ENCODE measurements at places on chromosomes 16 and 17.
A peak's percentile ranks its signal among the peaks of the same experiment; 100 is the strongest.

DNA sequence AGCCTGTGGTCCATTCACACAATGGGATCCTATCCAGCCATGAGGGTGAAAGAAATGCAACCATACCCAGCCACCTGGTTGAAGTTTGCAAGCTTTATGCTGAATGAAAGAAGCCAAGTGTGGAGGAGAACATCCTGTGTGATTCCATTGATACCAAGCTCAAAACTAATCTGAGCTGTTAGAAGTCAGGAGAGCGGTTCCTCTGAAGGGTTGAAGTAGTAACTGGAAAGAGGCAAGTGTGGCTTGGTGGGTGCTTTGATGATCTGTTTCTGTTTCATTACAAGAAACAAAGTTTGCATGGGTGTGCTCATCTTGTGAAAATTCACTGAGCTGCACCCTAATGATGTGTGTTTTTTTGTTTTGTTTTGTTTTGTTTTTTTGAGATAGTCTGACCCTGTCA lies 99.4 kb downstream of the SALL1 start:
- no peak for DNase-seq

DNA sequence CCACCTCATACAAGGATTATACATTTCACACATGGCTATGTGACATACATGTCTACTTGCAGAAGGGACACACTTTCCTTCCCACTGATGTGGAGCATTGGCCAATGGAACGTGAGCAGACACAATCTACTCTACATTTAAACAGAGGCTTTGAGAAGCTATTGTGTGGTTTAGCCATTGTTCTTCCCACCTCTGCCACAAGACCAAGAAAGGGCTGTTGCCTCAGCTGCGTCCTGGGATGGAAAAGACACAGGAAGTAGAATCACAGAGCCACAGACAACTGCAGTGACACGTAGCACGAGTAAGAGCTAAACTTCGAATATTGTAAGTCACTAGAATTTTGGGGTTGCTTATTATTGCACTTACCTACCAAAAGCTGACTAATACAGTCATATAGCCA lies 33.3 kb downstream of the PRKCB start:
- no peak for DNase-seq

DNA sequence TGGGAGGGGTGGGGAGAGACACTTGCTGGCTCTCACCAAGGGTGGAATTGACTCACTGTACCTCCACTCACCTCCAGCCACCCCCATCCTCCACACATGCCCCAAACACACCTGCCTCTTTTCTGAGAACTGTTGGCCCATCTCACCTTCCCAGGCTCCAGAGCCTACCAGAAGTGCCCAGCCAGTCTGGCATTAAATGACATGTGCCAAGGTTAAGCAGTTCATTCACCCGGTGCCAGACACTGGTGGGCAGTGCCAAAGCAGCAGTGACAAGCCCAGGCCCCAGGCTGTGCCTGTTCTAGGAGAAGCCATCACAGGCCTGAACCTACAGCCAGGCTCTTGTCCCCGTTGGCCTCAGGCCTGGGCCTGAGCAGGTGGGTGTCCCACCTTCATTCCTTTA lies 11.2 kb downstream of the MVP start:
- no peak for DNase-seq

GRCh38 chr17:2435862-2436261 lies 35.0 kb upstream of the MNT start:
- DNase-seq: no peak

- no peak for DNase-seq
Observed at GRCh38 chr17:44309472-44309871, 1.1 kb downstream of the RUNDC3A start.

DNA sequence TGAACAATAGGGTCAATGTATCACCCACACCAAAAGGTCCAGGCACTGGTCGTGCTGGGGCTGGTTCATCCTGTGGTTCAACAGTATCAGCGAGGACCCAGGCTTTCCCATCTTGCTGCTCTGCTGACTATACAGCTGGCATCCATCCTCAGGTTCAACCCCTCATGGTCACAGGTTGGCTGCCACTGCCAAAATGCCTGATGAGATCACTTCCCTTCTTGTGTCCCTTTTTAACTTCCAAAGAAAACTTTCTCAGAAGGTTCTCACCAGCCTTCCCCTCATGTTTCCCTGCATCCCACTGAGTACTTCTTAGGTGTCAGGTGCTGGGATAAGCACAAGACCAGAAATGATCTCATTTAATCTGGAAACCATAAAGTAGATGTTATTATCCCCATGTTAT lies 25.7 kb downstream of the CLEC16A start:
- DNase-seq: no peak

DNA sequence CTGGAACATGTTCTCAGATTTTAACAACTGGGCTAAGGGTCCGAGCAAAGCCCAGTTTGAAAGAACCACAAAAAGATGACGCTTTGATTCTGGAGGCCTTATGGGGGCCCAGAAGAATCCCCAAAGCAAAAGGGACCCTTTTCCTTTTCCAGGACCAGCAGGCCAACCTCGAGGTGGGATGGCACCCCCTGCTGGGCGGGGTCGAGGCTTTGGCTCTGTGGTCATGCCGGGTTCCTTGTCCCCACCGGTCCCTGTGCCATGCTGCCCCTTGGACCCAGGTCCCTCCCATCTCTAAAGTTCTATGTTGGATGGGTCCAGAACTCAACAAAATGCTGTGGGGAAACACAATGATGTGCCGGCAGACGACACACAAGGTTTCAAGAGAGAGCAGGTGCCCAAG lies 30.9 kb downstream of the TMEM204 start:
- no peak for DNase-seq

- DNase-seq: no peak
Observed at GRCh38 chr17:32158870-32159585, 16.7 kb downstream of the RHOT1 start.

DNA sequence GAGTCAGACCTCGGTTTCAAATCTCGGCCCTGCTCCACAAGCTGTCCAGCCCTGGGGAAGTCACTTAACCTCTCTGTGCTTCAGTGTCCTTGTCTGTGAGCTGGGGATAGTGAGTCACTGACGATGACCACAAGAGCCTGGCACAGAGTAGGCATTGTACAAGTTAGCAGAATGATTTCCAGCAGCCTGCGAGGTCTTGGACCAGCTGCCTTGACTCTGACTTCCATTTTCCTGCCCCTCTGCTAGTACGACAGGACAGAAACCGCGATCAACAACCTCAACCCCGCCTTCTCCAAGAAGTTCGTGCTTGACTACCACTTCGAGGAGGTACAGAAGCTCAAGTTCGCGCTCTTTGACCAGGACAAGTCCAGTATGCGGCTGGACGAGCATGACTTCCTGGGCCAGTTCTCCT lies 20.7 kb downstream of the CPNE2 start:
- no peak for DNase-seq

DNA sequence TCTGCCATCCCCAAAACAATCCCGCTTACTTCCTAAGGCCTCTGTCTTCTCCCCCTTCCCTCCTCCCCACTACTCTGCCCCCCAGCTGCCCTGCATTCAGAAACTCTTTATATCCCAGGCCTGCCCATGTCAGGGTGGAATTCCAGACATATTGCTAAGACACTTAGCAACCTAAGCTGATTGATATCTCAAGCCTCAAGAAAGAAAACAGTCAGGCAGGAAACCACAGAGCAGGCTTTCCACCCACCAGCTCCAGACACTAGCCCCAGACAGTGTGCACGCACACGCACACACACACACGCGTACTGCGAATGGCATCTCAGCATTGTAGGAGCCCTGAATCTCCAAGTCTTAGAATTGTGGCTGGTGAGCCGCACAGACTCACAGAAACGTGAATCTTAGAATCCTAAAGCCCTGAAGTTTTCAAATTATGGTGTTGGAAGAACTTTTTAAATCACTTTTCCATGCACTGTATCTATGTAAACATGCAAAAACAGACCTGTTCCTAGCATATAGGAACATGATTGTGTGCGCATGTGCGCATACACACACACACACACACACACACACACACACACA lies 8.8 kb upstream of the LPCAT2 start:
- peak; percentile 13 for DNase-seq

- DNase-seq: no peak
Observed at GRCh38 chr16:4625560-4626159, 1.0 kb downstream of the MGRN1 start.

DNA sequence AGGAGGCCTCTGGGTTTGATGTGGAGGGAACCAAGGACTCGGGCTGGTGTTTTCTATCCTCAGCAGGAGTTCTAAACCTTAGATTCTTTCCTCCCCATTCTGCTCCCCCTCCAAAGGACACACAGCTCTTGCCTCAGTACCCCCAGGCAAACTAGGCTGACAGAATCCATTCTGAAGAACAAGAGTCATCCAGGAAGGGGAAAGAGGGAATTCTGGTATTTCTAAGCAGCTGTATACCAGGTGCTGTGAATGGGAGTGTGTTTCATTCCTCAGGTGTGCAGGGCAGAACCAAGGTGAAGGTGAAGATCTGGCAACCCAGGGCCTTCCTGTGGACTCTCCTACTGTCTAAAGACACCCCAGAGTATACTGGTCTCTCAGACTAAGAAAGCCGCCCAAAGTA lies 4.1 kb downstream of the INPP5K start:
- no peak for DNase-seq
